Fibroblast of gingiva (primary cell): ENCODE measurements at places on chromosomes 11 and 22.

DNA sequence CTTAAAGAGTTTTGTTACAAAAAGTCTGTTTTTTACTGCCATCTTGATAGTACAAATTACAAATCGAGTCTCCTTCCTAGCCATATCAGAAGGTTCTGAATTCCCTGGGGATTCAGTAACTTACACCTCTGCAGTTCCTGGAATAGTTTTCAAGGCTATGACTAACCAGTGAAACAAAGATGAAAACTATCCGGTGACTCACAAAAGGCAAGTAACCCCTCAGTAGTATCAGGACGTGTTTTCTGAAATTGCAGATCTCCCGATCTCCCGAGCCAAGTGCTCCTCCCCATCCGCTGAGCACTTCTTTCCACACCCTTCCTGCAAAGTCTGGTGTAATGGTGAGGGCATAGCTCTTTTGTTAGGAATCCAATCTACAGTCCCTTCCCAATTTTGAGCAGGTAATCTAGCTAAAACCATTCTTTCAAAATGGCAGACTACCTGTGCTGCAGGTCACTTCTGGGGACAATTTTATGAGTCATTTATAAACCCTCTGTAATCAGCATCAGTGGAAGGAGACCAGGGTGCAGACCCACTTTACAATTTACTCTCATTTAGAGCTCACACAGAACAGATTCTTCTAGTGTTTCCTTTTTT lies 7.7 kb downstream of the E2F8 start:
- peak; percentile 52 for DNase-seq

DNA sequence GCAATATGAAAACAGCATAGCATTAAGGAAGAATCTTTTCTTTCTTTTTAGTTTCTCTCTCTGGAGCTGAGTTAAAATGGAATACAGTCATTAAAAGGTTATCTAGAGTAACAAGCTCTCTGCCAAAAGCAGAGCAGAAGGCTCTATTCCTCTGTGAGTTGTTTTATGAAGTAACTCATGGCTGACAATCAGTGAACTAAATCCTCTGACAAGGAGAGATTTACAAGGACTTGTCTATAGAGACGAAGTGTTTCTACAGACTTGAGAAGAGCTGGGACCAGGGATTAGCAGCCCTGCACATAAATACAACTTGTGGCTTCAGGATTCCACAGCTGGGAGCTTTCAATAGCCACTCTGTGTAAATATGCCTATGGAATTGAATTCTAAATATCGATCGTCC lies 192.5 kb upstream of the RAG2 start:
- no peak for DNase-seq

DNA sequence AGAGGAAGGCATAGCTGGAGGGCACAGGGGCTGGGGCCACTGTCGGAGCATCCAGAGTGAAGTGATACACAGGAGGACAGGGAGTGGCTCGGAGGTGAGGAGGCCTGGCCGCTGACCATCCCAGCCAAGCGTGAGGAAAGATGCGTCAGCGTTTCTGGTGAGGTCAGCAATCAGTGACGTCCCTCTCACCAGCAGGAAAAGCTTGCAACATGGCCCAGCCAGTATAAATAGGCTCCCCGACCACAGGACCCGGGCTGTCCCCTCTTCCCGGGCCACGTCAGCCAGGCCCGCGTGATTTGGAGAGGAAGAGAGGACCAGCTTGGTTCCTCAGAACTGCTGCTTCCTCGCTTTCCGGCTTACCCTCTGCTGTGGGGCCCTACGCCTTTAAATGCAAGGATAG lies 4.2 kb upstream of the OSM start:
- DNase-seq = peak; percentile 42

- no peak for DNase-seq
Measured at GRCh38 chr11:61918938-61919704, 1.8 kb upstream of the RAB3IL1 start.

GRCh38 chr11:105960252-105961245 lies 61.5 kb downstream of the MSANTD4 start:
- DNase-seq = no peak

GRCh38 chr22:30873086-30873650 lies 95.4 kb downstream of the MORC2 start:
- DNase-seq = no peak

DNA sequence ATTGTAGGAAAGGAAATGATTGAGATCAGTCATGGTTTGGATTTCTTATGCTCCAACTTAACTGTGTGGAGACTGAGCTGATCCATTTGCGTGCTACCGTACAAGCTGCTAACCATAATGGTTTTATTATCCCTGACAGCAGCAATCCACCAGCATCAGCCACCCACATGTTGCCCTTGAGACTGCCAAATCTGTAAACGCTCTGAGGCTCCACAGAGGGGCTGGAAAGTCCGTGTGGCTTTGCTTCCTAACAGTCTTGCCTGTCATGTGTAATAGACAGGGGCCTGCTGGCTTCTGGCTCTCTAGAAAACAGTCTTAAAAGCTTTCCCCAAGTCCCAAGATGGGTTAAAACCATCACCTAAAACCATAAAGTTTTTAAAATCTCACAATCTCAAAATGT lies 30.1 kb downstream of the ATG16L2 start:
- peak; percentile 64 for DNase-seq

- no peak for DNase-seq
Measured at GRCh38 chr22:44918166-44918924, 91.5 kb downstream of the PHF21B start.

GRCh38 chr11:131692151-131692550 lies 321.7 kb downstream of the NTM start:
- DNase-seq = no peak
